ENCODE measurements at places on chromosomes 12 and 14.
A peak's percentile ranks its signal among the peaks of the same experiment; 100 is the strongest.

GRCh38 chr14:21822109-21822508, 148.5 kb upstream of the OR4E1 start:
- no peak for DNase-seq

GRCh38 chr12:19125325-19125724, 4.2 kb upstream of the PLEKHA5 start:
- DNase-seq = no peak

GRCh38 chr14:59819446-59820088, 51.0 kb downstream of the RTN1 start:
- DNase-seq = no peak

- no peak for DNase-seq
Observed at GRCh38 chr12:124651516-124652273, 84.3 kb upstream of the NCOR2 start.

- DNase-seq = no peak
Observed at GRCh38 chr14:46985529-46986380, 334.2 kb upstream of the RPL10L start.

GRCh38 chr14:95686935-95687334, 709 bp downstream of the TCL1B start:
- no peak for DNase-seq

DNA sequence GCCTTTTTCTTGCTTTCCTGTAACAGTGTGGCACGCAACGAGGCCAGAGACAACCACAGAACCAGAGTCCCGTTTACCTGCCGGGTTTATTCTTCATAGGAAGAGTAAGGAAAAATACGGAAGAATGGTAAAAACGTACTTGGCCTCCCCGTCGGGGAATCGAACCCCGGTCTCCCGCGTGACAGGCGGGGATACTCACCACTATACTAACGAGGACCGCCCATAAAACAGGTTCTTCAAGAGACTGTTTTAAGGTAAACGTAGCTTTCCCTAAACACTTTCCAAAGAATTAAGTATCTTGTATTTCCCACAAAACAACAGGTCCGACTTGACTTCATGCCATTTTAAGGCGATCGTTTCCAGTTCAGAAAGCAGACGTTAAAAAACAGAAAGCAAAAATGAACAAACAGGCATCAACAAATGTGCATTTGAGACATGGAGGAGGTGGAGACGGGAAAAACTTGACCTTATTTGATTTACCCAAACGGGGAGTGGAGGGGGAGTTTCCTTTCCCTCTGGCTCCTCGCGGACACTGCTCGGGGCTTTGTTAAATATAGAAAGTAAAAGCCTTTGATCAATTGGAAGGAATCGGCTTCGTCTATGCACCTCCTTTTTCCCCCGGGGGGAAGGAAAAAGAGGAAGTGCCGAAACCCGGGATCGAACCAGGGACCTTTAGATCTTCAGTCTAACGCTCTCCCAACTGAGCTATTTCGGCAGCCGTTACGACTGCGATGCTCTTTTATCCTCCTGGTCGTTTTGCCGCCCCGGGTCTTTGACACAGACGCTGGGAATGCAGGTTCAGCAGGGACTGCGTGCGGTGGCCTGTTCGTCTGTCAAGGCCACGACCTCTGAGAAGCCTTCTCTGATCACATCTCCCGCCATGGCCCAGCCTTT, 13.0 kb upstream of the UBC start:
- peak; percentile 87 for DNase-seq

- DNase-seq = no peak
Observed at GRCh38 chr12:32489070-32489469, 89.7 kb downstream of the FGD4 start.

DNA sequence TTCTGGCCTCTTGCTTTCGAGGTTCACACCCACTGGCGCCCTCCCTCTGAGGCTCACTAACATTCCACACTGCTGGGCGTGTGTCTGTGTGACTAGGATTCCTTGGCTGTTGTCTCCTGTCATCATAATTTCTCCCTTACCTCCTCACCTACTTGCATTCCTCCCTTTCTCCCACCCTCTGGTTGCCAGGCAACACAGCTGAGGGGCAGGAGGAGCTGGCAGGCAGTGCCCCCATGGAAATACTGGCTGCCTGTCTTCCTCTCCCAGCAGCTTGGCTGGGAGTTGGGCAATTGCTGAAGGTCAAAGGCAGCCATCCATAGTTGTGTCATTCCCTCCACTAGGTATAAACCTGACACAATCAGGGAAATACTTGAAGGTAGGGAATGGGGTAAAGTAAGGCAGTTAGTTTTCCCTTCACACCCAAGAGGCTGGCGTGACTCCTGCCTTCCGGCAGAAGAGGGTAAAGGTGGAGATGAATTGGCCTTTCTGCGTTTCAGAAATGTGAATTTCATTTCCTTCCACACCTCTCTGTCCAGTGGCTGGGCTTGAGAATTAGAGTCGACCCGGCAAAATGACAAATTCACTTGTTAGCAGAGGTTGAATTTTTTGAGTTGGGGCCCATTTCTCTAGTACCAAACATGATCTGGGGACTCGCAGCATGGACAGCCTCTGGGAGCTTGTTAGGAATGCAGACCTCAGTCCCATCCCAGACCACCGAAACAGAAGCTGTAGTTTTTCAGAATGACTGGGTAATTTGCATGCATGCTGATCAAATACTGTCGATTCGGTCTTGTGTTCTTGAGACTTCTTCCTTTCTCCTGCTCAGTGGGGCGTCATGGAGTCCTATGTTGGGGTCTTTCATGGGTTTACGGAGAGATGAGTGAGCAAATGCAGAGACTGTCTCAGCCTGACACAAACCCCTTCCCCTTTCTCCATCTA, 24.3 kb upstream of the EMP1 start:
- DNase-seq = no peak

DNA sequence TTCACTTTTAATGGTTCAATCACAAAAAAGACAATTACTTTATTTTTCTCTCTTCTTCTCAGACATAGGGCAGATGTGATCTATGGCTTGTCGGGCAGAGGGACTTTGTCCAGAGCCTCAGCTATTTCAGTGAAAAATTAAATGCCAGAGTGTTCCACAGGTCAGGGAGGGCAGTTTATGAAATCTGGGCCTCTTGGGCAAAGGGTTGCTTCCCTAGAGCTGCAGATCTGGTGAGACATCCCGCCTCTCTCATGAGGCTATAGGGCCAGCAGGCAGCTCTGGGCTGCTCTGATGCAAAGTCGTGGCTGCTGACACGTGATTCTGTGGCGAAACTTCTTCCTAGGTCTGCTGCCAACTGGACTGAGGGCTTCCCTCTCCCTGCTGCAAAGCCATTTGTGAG, 6.0 kb downstream of the CLMN start:
- no peak for DNase-seq

DNA sequence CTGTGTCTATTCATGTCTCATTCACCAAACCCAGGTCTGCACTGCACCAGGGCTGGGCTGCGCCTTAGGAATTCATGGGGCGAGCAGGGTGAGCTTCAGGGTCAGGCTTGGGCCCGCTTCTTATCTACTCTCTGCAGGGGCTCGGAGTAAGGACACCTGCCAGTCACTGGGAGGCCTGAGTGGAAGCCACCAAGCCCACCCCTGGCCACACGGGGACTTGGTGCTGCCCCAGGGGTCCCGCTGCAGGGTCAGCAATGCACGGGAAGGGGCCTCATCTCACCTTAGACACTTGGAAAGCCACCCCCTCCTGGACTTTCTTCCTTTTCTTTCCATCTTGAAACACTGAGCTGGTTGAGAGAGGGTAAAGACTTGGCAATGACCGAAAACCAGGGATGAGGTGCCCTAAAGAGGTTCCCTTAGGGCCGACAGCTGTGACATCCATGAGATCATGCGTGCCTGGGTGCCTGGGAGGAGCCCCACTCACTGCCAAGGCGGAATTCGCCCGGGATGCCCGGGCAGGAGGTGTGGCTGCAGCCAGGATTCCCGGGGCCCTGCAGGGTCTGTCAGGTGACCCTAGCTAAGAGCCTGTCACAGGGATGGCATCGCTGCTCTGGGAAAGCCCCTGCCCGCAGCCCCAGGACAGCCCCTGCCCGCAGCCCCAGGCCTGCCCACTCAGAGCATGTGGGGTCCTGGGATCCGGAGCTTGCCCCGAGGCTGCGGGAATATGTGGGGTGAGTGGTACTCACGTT, 45.5 kb upstream of the EML1 start:
- DNase-seq = no peak

DNA sequence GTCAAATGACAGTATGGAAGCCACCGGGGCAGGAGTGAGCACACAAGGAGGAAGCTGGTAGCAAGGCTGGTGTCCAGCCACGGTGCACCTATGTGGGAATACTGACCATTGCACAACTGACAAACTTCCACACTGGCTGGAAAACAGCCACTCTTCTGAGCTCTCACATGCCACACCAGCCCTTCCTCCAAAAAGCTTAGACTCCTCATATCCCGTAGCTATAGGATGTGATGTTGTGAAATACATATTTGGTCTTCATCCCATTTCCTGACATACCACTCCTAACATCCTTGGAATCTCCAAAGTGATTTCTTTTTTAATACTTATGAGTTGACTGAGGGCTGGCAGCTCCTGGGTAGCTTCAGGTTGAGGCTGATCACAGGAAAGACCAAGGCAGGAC, 103.6 kb downstream of the NTF3 start:
- no peak for DNase-seq

GRCh38 chr14:96164861-96165490, 39.7 kb upstream of the BDKRB2 start:
- DNase-seq = no peak

GRCh38 chr12:105677672-105678071, 347.2 kb downstream of the C12orf75 start:
- DNase-seq = no peak

DNA sequence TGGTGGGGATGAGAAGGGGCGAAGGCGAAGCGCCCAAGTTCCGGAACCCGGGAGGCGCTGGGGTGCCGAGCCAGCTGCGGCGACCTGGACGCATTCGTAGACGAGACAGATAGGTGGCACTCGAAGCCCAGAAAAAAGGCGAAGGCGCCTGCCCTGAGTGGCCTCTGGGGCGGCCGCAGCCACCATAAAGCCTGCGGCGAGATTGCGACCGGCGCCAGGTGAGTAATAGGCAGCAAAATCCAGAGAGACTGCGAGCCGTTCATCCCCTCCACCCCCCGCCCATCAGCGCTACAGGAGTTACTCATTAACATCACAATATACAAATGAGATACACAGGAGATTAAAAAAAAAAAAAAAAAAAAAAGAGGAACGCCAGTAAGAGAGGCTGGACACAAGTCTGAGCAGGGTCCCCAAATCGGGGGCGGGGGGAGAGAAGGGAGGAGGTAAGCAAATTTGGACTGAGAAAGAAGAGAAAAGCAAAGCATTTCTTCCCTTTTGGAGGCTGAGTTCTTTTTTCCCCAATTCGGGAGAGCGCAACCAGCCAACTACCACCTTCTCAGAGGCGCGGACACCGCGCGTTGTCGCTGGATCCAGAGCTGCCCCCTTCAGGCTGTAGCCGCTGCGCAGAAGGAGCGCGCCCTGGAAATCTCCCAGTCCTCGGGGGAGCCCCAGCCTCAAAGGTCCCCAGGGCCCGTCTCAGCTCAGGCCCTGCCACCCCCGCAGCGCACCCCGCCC, 15.7 kb downstream of the TBX3 start:
- no peak for DNase-seq

GRCh38 chr12:26126340-26127284, 1.8 kb upstream of the BHLHE41 start:
- DNase-seq = no peak

DNA sequence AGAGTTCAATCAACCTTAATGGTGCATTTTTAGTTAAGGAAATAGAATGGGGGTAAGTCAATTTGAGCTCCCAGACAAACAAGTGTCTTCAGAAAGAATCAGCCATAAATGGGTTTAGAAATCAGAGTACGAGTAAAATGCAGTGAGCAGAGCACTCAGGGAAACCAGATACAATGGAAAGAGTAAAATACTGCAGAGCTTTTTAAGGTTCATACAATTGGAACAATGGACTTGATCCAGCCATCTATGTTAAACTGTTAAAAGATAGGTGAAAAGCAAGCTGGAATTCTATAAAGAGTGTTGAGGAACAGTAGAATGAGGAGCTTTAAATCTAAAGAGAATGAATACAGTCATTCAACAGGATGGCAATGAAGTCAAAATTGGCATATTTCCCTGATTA, 23.8 kb upstream of the PCNX4 start:
- no peak for DNase-seq

DNA sequence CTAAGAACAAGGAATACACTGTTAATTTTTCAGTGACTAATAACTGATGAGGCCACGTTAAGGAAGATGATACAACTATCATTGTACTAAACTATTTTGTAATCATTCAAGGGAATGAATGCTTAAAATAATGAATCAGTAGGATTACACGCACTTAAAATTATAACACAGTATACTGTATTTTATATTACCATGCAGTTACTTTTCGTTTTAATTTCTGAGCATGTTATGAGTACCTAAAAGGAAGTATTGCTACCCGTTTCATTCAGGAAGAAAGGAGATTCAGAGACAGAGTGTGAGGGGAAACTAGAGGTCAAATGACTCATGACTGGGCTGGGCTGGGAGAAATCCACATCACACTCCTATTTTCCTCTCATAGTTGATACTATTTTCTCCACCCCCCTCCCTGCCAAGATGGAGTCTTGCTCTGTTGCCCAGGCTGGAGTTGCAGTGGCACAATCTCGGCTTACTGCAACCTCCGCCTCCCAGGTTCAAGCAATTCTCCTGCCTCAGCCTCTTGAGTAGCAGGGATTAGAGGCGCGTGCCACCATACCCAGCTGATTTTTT, 202.0 kb downstream of the PPM1H start:
- no peak for DNase-seq

GRCh38 chr12:51329742-51330141, 5.8 kb upstream of the BIN2 start:
- DNase-seq = no peak

DNA sequence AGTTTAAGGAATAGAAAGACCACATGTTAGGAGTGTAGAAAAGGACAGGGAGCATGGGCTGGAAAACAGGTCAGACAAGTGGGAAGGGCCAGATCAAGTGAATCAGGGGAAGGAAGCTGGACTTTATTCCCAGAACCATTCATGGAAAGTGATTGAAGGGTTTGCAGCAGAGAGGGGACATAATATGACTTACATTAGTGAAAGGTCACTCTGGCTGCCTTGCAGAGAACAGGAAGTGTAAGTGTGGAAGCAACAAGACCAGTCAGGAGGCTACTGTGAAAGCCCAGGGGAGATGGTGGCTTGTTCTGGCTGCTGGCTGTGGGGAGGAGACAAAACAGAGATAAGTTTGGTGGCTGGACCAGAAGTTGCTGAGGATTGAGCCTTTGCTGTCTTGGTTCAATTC, 69.1 kb downstream of the VCPKMT start:
- DNase-seq = no peak

GRCh38 chr12:123336530-123336929, 28.1 kb downstream of the SBNO1 start:
- no peak for DNase-seq

DNA sequence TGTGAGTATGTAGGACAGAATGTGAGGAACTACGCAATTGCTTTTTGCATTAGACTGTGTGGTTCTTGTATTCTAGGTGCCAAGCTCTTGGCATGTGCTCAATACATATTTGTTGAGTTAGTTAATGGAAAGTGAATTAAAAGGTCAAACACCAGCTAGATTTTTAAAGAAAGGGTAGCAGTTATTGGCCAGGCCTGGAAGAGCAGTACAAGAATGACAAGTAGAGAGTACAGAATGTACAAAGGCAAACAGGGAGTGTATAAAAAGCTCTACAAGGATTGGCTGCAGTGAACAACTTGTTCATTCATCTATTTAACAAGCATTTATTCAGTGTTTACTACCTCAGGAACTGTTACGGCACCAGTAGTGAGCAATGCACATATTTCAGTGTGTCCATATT, 854.0 kb upstream of the SEL1L start:
- DNase-seq = no peak
